NT2/D1 (cell line): ENCODE measurements at places on chromosomes 6 and 20.

DNA sequence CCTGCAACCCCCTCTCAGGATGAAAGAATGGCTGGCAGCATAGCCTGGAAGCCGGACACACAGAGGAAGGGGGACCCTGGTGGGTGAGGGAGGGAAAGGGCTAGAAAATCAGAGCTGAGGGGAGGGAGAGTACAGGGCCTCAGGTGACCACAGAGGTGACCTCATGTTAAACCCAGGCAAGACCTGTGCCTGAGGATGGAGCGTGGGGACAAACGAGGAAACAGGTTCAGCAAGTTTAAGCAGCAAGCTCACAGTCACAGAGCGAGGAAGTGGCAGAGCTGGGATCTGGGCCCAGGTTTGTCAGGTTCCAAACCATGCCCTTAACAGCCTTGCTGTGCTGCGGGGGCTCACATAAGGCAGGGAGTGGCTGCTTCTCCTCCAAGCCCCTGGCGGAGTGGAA lies 4.0 kb upstream of the BPI start:
- DNase-seq, result no peak

DNA sequence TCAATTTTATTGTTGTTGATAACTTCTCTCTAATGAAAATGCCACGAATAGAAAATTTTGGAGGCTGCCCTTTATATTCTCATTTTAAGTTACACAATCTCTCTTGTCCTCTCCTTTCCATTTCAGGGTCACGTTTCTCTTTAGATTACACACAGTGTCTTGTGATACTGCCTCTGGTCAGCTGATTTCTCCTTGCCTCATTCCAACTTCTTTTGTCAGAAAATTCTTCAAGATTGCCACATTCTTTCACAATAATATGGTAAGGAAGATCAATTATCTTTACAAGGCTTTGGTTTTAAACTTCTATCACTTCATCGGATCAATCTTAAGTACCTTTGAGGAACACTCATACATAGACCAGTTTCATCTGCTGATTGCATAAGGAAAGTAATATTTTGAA lies 370.3 kb downstream of the RFPL4B start:
- no peak for DNase-seq

GRCh38 chr6:56663344-56663743 lies 20.7 kb upstream of the DST start:
- DNase-seq, result no peak

- DNase-seq, result no peak
These were observed 64.7 kb downstream of the KCNS1 start for GRCh38 chr20:45036044-45036755.

DNA sequence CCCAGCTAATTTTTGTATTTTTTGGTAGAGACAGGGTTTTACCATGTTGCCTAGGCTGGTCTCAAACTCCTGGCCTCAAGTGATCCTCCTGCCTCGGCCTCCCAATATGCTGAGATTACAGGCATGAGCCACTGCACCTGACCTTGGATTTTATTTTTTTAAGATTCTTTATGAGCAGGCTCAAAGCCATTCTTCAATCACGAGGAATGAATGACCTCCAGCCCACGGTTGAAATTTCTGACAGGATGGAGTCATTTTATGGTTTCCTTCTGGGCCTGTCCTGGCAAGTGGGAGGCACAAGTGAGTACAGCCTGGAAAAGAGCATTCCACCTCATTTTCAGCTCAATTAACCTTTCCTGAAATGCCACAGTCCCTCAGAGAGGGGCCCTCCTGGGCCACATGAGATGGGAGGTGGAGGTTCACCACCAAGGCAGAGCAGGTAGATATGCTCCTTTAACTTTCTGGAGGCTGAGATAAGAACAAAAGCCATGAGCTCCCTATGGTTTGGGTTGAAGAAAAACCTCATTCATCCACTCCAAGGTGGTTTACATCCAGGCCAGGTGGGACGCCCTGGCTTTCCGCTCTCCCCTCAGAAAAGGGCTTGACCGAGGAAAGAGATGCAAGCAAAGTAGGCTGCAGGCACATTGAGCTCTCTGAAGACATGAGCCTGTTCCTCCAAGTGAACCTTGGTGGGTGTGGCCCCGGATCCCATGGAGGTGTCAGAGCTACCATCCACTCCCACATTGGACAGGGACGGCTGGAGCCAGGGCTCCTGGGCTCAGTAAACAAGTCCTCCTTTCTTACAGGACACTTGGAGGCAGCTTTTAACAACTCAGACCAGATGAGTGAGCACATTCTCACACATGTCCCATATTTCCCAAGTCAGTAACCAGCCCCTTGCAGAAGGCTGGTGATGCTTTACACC lies 208.5 kb upstream of the SSTR4 start:
- no peak for DNase-seq

DNA sequence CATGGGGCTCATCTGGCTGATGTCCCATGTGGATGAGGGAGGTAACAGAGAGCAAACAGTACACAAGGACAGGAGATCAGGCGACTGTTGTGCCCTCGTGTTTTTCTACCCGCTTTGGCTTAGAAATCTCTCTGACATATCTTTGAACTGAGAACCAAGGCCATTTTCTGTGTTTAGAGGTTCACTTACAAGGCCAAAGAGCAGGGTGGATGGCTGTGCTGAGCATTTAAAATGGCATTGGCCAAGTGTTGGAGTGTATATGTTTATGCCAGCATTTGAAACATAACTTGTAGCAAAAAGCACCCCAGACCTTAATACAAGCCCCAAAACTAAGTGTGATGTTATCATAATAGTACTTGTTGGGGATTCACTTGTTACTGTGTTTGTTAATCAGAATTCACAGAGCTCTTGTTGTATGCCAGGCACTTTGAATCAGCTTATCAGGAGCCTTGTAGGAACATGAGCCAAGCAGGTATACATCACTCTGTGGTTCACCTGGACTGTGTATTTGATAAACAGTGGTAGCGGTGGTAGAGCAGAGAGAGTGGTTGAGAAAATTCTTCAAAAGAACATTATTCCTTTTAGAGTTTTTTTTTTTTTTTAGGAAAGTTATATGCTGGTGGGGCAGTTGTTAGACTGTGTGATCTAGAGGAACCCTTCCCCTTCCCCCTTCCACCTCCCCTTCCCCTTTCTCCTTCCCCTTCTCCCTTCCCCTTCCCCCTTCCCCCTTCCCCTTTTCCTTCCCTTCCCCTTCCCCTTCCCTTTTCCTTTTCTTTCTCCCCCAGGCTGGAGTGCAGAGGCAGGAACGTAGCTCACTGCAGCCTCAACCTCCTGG lies 71.3 kb downstream of the ATRN start:
- no peak for DNase-seq

GRCh38 chr6:4402477-4402976 lies 267.2 kb upstream of the ECI2 start:
- DNase-seq, result no peak

- DNase-seq, result no peak
These were observed 24.4 kb downstream of the RRAGD start for GRCh38 chr6:89387516-89388201.

DNA sequence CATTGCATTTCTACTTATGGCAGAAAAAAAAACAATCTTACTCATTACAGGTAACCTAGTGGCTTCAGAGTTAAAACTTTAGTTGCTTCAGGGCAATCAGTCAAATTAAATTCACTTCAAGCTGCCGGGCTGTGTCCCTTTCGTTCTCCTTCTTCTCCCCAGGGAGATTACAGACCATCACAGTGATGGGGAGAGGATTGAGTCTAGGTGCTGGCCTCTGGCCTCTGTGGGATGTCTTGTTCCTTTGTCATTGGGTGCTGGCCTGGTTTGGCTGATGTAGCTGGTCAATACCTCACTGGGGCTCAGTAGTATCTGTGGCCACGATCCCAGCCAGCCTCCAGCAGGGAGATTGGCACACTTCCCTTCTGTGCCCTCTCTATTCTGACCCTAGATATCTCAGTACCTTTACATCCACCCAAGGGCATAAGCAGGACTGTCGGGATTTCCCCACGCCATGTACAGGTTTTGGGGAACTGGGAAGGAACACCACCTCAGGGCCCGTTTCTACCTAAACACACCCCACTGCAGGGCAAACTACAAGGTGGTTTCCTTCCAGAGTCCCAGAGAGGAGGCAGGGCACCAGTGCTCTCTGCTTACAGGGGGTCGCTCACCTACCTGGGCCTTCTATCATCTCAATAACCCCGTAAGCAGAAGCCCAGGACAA lies 15.4 kb downstream of the FYN start:
- no peak for DNase-seq
